ENCODE measurements at places on chromosomes 6 and 20. TPM values are rescaled to one million over a fixed set of nuclear protein-coding genes. Genes with fewer than 3 reads are reported as not detected.

GRCh38 chr6:64945450-64945849 is 761.6 kb downstream of the EYS start:
- DNase-seq, result no peak

DNA sequence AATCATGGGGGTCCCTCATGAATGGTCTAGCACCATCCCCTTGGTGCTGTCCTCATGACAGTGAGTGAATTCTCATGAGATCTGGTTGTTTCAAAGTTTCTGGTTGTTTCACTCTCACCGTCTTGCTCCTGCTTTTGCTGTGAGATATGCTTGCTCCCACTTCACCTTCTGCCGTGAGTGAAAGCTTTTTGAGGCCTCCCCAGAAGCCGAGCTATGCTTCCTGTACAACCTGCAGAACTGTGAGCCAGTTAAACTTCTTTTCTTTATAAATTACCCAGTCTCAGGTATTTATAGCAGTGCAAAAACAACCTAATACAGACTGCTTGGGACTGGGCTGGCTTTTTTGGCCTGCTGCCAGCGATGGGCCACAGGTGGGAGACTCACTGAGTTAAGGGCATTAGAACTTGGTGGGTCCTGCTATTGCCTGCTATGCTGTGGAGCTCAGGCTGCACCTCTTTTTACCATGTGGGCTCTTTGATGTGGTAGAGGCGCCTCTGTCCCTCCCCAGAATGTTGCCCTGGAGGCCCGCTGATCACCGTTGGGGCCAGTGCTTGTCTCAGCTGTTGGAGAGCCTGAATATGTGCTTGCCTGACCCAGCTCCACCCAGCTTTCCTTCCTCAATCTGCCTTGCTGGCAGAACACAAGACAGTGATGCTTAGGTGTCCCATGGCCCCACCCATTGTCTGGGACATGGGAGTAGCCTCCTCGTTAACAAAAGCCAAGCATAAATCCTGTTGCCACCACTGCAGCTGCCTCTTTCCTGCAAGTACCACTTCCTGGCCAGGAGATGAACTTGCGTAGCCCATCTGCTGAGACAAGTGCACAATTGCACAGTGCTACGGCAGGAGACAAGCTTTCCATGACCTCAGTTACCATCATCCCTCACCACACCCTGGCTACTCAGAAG is 47.1 kb downstream of the IGF2R start:
- DNase-seq, result no peak

DNA sequence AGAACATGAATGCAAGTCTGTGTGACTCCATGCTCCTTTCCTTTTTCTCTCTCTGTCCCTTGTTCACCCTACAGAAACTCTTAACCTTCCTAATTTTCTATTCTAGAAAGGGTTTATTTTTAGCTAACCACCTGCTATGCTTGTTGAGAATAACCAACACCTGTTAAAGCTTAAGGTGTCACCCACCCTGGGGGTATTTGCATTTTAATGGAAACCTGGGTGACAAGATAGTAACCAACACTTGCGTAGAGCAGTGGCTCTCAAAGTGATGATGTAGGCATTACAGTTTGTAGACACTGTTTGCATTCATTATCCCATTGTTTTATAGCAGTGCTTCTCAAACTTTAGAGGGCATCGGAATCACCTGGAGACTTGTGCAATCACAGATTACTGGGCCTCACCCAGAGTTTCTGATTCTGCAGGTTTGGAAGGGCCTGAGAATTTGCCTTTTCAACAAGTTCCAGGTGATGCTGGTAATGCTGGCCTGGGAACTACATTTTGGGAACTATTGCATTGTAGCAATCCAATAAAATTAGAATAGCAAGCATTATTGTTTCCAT is 114.4 kb upstream of the ARMC2 start:
- no peak for DNase-seq

- DNase-seq, result no peak
Observed at GRCh38 chr6:118876814-118877213, 17.1 kb upstream of the ASF1A start.

Gene FILIP1
- 2.0 TPM for total RNA-seq

Measured in type B pancreatic cell (in vitro differentiated cells).